T47D (cell line): ENCODE measurements at places on chromosomes 7 and 10.

DNA sequence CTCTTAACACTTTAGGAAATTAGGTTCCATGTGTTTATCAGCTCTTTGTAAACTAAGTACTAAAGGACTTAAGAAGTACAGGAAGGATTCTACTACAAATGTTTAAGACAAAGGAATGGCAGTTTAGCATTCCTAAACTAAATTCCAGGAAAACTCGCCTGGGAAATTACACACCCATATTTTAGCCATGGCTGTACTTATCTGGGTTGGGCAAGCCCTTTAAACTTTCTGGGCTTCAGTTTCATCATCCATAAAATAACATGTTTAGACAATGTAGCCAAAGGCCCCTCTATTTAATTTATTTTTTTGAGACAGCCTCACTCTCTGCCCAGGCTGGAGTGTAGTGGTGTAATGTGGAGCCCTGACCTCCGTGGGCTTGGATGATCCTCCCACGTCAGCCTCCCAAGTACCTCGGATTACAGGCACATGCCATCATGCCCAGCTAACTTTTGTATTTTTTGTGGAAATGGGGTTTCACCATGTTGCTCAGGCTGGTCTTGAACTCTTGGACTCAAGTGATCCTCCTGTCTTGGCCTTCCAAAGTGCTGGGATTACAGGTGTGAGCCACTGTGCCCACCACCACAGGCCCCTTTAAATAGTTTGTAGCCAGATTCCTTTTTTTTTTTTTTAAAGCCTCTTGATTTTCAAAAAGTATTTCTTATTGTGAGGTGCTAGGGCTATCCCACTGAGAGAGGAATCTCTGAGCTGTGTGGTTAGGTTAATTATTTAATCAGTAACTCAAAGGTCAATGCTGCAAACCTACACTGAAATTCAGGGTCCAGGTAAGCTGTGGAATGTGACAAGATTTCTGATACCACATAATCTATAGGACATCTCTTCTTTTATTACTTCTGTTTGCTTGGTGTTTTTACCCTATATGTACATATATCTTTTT lies 32.1 kb downstream of the TMEM60 start:
- DNase-seq: no peak

- DNase-seq: peak; percentile 77
Measured at GRCh38 chr10:112137154-112137987, 46.2 kb downstream of the GPAM start.

DNA sequence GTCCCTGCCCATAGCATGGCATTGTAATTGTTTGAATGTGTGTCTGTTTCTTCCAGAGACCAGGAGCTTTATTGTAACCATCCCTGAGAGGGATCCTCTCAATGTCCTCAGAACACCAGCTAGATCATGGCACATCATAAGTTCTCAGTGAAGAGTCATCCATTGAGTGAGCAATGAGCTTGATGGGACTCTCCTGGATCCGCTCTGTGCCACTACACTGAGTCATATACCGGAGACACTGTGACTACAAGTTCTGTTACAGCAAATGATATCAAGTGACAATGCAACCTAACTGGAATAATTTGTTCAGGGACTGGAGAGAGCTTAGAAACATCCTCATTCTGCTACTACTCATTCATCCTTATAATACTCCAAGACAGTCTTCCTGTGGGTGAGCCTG lies 25.1 kb downstream of the MRPS24 start:
- no peak for DNase-seq

DNA sequence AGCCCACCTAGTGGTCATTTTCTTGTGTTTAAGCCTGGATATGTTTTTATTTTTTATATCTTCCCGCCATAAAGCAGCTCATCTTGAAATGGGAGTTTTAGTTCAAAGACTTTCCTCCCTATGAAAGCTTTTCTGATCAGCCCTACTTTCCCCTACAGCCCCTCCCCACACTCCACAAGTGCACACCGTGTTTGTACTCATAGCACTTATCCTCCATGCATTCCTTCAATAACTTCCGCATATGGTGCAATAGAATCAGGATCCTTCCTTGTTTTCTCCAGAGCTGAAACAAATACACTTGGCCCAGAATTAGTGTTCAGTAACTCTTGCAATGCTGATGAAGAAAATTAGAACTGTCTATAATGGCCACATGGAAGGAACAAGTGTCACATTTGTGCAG lies 235.9 kb downstream of the KCNMA1 start:
- no peak for DNase-seq

- peak; percentile 40 for DNase-seq
Measured at GRCh38 chr7:92135052-92135889, 994 bp upstream of the CYP51A1 start.

- no peak for DNase-seq
Measured at GRCh38 chr10:132907821-132908620, 34.3 kb downstream of the CFAP46 start.

- no peak for DNase-seq
Measured at GRCh38 chr7:8601121-8601520, 167.7 kb downstream of the NXPH1 start.

- no peak for DNase-seq
Measured at GRCh38 chr10:87744606-87745005, 73.4 kb downstream of the ATAD1 start.
